NCI-H2029 treated with DMSO at 0.1 percent for 48 hours (cell line): ENCODE measurements at places on chromosomes 5 and 9.

GRCh38 chr9:111648066-111648465 lies 13.3 kb upstream of the GNG10 start:
- DNase-seq = no peak

DNA sequence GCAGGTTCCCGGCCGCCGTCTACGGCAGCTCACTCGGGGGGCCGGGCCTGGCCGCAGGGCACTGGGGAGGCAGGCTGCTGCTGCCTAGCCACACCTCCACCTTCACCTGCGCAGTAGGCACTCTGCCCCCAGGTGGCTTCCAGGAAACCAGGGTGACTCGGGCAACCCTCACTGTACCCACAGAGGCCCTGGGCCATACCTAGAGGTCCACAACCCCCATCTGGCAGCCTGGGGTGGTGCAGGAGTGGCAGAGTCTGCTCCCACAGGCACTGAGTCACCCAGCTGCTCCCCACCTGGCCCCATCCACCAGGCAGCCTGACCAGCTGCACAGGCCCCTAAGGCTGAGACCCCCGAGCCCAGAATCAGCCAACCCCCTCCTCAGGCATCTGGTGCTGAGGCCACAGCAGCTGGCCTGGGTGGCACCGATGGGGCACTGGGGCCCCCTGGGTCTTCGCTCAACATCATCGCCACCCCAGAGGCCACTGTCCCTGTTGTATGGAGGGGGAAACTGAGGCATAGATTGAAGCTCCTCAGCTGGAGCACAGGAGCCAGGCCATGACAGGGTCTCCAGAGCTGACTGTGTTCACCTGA lies 70.2 kb downstream of the KCNT1 start:
- DNase-seq = no peak

DNA sequence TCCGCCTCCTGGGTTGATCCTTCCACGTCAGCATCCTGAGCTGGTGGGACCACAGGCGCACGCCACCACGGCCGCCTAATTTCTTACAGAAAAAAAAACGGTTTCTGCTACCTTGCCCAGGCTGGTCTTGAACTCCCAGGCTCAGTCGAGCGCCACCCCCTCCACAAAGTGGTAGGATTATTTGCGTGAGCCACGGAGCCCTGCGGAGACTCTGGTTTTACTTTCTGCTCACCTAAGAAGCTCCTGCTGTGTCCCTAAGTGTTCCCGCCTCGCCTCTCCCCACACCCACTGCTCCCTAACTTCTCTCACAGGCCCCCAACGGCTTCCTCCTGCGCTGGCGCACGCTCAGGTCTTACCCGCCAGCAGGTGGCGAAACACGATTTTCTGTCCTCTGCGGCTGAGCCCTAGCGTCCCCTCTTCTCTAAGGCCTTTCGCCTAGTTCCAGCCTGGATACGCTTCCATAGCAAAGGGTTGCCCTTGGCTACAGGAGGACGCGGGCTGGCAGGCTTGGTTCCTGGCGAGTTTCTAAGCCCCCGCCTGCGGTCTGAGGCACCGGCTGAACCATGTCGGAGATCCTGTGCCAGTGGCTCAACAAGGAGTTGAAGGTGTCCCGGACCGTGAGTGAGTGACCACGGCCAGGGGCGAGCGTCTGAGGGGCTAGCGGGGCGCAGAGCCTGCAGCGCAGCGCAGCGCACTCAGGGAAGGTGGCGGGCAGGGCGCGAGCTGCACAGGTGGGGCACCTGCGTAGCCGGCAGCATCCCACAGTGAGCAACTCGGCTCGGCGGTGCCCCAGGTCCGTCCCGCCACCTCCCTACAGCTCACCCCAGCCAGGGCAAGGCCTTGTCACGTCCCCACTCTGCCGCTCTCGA lies at the start of gene SPEF2:
Gene SPEF2 (plus strand): TSS at position 429 of the 869 bp plus-strand sequence. CDS start 135 bp downstream, at position 564.
- no peak for DNase-seq

DNA sequence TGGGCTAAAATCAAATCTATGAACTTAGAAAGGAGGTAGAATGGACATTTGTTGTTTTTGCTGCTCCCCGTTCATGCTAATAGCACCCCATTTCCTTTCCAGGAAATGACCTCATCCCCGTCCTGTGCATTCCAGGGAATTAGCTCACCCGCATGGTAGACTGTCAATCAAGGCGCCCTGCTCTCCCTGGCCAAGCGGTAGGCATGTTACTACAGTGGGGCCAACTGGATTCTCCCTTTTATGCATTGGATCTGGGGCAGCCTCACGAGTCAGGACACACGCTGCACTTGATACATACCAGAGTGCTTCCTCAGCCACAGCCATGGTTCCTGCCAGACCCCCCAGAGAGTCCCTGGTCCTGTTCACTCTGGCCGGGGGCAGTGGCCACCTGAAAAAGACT lies 111.0 kb upstream of the PTCH1 start:
- no peak for DNase-seq

DNA sequence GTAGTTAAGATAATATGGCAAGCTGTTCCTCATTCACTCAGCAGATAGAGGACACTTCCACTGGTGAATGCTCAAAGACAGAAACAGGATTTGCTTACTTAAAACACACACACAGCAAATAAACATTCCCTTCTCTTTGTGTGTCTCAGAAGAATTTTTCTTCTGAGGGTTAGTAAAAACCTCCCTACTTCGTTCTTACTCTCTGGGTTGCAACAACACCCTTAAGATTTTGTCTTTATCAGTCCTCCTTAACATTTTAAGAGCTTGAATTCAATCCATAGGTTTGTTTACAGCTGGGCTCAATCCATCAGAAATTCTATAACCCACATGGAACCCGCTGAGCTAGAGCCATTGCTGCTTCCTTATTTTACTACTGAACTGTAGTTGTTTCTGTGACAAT lies 237.4 kb upstream of the PIK3R1 start:
- DNase-seq = no peak

- DNase-seq = no peak
These were observed 127.4 kb upstream of the ADRA1B start for GRCh38 chr5:159788835-159789331.

DNA sequence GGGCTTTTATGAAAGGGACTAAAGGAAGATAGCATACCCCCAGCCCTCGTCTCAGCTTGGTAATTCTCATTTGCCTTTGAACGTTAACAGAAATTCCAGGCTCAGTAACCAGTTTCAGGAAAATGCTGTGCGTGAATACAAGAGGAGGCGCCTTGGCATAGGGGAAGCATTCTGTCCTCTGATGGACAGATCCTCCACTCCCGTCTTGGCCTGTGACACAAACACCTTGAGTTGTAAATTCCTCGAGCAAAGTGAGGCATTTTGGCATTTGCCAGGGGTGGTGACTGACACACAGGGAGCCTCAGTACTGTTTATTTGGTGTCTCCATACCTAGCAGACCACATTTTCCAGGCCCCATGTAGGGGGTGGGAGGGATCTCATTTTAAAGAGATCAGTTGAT lies 44.8 kb downstream of the APTX start:
- DNase-seq = no peak

DNA sequence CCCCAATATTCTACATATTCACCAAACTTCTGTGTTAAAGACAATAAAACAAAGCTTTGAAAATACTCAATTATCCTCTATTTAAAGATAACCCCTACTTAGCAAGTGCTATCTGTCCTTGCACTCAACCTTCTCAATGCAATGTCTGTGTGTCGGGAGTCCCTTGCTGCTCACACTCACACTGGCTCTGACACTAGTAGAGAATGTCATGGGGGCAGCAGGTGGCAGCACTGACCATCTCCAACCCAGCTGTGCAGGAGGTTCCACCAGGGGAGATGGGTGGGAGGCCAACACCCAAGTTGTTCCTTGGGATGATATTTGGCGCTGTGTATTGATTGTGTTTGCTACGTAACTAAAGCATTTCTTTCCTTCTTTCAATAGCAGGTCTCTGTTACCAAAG lies 59.4 kb upstream of the SIMC1 start:
- no peak for DNase-seq

DNA sequence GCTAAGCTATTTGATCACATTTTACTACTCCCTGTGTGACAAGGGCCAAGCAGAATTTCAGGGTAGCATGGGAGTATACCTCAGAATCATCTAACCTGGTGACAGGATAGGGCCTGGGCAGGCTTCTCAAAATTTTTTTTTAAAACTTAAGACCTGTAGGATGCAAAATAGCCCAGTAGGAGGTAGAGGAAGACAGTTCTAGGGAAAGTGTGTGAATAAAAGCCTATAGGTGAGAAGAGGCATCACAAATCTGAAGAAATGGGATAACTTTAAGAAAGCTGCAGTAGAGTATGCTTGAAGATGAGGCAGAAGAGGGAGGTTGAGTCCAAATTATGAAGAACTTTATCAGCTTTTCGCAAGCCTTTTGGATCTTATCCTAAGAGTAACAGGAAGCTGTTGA lies 32.3 kb downstream of the CNTRL start:
- no peak for DNase-seq

DNA sequence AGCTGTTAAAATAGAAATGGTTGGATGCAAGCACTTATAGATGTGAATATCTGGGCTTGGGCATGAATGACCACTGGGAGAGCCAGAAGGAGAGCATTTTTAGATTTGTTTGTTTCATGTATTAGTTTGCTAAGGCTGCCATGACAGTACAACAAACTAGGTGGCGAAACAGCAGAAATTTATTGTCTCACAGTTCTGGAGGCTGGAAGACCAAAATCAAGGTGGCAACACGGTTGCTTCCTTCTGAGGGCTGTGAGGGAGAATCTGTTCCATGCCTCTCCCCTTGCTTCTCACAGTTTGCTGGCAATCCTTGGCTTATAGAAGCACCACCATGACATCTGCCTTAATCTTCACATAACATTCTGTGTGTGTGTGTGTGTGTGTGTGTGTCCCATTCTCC lies 20.2 kb upstream of the CDC23 start:
- DNase-seq = no peak

DNA sequence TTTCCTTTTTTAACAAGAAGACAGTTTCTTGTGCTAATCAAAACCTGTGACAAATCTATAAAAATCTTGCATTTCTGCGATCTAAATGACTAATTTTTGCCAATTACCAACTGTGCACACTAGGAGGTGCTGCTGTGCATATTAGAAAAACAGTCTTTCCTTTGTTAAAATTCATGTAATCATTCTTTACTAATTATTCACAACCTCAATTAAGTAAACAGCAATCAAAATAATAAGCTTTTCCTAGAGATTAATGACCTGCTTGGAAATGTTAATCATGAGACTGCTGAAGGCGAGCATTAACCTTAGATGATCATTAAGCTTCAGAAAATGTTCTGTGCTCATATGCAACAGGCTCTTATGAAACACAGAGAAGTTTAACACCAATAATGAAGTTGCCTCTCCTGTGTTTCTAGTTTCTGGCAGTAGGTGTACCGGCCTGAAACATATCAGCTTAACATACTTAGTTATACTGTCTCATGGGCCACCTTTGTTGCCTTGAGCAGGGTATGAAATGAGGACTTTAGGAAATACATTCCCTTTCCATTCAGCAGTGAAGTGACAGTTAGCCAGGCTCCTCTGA lies 17.7 kb downstream of the RFESD start:
- peak; percentile 28 for DNase-seq

DNA sequence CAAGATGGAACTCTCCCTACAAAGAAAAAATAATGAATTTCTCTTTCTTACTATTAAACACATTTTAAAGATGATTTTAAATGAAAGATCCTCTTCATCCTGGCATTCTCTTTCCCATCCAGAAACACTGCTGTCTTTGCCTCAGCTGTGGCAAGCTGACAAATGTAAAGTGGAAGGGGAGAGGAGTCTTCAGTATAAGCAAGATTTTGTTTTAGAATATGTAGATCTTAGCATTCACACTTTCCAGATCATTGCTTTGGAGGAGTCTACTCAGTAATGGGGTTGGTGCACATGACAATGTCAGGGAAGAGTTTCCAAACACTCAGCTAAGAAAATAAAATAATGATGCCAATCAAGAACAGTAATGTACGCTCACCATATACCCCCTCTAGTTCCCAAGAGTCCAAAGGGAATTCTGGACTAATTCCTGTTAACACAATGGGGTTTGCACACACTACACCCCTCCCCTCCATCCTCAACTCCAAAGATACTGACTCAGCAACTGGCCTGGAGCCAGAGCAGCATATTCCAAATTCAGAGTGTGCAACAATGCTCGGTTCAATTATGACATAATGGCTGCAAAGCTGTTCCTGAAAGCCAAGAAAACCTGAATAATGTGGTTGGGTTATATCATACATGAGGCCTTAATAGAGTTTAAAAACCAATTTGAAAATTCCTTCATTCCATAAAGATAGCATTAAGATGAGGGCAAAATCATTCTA lies 4.6 kb downstream of the C5orf63 start:
- DNase-seq = no peak

- no peak for DNase-seq
These were observed 256.8 kb downstream of the ROR2 start for GRCh38 chr9:91693226-91693625.

- DNase-seq = peak; percentile 91
These were observed 103.3 kb downstream of the SYK start for GRCh38 chr9:90904706-90905478.

DNA sequence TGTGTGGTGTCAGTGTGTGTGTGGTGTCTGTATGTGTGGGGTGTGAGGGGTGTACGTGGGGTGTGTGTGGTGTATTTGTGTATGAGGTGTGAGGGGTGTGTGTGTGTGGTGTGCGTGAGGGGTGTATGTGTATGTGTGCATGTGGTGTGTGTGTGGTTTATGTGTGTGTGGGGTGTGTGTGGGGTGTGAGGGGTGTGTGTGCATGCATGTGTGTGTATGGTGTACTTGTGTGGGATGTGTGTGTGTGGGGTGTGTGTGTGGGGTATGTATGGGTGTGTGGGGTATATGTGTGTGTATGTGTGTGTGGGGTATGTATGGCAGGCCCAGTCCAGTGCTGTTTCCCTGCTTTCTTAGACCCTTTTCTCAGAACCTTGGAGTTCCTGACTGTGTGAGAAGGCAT lies 83.3 kb downstream of the PTTG1 start:
- no peak for DNase-seq

GRCh38 chr9:99807276-99807852 lies 14.3 kb upstream of the NR4A3 start:
- peak; percentile 36 for DNase-seq

DNA sequence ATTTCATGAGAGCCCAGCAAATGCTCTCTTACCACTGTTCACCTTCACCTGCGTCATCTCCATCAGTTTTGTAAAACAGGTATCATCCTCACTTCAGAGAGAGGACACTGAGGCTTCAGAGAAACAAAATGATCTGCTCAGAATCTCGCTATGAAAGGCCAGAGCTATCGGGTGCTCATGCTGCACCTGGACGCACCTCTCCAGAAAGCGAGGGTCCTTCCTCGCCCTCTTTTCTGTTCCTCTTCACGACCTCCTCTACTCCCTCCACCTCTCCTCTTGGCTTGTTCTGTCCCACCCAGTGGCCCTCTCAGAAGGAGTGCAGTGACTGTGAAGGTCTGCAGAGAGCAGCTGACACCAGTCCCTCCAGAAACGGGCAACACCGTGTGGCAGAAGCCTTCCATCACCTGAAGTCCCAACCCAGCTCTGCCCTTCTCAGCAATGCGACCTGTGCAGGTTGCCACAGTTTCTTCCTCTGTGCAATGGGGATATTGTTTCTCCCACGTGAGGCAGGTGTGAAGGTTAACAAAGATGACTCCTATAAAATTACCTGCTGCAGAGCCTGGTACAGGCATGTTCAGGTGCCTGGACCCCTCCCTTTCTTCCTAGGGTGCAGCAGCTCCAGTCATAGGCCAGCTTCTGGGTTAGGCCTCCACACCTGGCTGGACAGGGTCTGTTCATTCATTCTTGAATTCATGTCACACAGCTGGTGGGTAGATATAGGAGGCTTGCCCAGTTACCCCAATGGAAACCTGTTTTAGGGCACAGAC lies 45.3 kb upstream of the ANGPTL2 start:
- DNase-seq = no peak

GRCh38 chr9:92171281-92171680 lies 56.1 kb upstream of the SPTLC1 start:
- no peak for DNase-seq
